ENCODE measurements at places on chromosomes 1 and 21.

DNA sequence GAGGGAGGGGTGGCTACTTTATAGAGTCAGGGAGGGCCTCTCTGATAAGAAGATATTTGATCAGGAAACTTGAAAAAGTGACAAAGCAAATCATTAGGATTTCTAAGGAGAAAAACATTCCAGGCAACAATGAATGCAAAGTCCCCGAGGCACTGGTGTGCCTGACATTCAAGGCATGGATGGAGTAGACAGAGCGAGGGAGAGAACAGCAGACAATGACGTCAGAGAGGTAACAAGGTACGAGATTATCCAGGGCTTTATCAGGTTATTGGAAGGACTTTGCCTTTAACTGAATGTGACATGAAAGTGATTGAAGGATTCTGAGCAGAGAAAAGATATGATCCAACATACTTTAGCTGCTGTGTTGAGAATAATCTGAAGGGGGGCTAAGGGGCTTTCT lies 72.4 kb upstream of the GNG4 start:
- DNase-seq, result no peak

- peak; percentile 50 for DNase-seq
Measured at GRCh38 chr21:42038826-42039425, 28.8 kb upstream of the ZBTB21 start.

DNA sequence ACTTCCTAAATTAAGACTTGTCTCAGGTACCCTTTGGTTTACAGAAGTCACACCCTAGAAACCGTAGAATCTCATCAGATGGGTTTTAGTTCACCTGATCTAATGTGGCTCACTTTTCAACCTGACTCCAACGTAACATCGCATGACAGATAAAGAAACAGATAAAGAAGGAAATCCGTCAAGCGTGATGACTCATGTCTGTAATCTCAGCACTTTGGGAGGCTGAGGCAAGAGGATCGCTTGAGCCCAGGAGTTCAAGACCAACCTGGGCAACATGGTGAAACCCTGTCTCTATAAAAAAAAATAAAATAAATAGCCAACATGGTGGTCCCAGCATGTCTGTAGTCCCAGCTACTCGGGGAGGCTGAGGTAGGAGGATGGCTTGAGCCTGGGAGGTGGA lies 97.3 kb downstream of the SPSB1 start:
- DNase-seq, result no peak

GRCh38 chr1:177913762-177914540 lies 55.9 kb downstream of the SEC16B start:
- peak; percentile 48 for DNase-seq

DNA sequence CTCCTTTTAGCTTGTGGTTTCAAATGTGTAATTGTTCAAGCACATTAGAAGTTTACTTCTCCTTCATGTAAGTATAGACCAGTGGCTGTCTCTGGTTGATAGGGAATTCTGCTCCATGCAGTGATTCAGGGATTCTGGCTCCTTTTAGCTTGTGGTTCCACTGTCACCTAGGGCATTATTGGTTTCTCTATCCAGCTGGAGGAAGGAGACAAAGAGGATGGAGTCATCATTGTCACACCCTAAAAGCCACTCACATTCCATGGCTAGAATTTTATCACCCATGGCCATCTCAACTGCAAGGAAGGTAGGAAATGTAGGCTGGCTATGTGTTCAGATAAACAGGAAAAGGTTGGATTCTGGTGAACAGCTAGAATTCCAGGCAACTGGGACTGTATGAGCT lies 131.2 kb downstream of the URB2 start:
- DNase-seq, result no peak

DNA sequence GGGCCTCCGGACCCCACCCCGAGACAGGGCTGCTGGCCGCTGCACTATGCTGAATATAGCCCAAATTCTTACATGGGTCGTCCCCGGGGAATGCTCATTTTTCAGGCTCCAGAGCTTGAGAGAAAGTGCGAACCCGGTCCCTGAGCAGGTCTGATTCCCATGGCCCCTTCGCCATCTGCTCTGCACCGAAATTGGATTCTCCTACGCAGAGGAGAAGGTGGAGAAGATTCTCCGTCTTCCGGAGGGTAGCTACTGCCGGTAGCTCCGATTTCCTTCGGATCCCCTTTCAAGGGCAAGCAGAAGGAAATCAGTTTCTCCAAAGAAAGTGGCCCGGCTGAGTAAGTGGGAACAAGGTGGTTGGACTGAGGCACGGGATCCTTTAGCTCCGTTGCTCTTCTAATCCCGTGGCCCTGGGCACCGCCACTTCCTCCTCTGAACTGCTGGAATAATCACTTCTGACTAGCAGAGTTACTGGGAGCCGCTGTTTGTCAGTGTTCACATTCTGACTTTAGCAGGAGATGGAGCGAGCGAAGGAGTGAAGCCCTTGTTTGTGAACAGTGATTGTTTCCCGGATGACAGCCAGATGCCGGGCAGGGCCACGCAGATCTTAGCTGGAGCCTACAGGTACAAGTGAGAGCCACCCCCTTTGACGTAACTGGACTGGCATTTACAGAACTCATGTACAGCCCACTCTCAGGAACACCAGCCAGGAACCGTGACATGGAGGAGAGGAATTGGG lies 1.1 kb upstream of the ZNF496 start:
- peak; percentile 24 for DNase-seq

DNA sequence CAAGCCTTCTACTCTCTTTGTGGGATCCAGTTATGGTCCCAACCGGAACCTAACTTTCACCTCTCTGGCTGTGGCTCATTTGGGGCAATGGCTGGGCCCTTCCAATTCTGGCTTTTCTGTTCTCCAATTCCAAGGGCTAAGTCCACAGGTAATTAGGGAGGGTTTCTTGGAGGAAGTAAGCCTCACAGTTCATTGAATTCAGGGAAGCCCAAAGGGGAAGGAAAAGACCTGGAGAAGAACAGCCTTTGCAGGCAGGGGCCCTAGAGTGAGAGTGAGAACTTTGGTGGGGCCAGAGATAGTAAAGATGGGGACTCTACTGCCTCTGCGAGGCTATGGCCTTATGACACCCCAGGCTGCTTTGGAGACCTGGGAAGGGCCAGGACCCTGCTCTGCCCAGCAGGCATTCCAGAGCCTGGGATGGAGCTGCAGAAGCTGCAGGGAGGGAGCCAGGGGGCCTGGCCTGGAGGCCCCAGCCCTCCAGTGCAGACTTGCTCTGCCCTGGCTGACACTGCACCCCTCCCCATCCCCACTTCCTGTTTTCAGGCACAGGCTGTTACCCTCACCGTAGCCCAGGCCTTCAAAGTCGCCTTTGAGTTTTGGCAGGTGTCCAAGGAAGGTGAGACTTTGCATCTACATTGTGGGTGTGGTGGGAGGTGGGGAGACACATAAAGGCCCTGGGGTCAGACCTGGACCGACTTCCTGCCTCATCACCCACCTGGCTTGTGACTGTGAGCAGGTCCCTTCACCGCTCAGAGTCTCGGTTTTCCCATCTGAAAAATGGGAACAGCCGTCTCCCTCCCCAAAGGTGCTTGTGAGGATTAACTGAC lies 18.9 kb downstream of the LDLRAP1 start:
- no peak for DNase-seq

DNA sequence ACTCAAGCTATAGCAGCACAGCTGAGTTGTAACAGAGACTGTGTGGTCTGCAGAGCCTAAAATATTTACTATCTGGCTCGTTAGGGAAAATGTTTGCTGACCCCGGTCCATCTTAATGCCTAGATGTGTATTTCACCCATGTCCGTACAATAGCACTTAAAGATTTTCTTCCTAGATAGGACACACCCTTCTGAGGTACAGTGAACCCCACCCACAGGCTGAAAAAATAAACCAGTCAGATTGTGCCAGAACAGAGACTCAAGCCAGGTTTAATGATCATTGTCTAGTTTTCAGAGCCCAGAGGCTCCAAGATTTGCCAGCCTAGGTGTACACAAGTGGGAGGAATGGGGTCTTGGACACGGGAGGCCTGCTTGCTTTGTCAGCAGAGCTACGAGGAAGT lies 5.6 kb downstream of the AMIGO1 start:
- DNase-seq, result no peak

GRCh38 chr1:1169429-1170214 lies 4.1 kb upstream of the TTLL10 start:
- no peak for DNase-seq

- no peak for DNase-seq
Measured at GRCh38 chr1:33649759-33650158, 177.3 kb downstream of the ZSCAN20 start.

GRCh38 chr1:214022229-214022791 lies 34.5 kb downstream of the PROX1 start:
- no peak for DNase-seq

GRCh38 chr1:3494321-3495308 lies 40.1 kb downstream of the ARHGEF16 start:
- no peak for DNase-seq

GRCh38 chr1:89725631-89726030 lies 92.7 kb downstream of the LRRC8C start:
- DNase-seq, result no peak

GRCh38 chr1:72186733-72187307 lies 95.5 kb downstream of the NEGR1 start:
- DNase-seq, result peak; percentile 45

GRCh38 chr1:159090286-159091179 lies 14.0 kb upstream of the AIM2 start:
- peak; percentile 37 for DNase-seq

DNA sequence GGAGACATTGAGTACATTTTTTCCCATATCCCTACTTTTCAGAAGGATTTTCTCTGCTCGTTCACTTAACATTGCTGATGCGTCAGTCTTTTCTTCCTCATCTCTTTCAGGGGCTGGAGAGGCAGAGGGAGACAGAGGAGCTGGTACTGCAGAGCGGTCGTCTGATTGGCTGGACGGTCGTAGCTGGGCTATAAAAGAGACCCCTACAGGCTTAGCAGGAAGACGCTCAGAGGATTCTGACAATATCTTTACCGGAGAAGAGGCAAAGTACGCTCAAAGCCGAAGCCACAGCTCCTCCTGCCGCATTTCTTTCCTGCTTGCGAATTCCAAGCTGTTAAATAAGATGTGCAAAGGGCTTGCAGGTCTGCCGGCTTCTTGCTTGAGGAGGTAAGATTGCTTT lies at the start of gene RGS4:
TSS of gene RGS4 (plus strand) at position 220 of the 400 bp plus-strand sequence. CDS start at position 344, 124 bp downstream.
- DNase-seq, result peak; percentile 98

GRCh38 chr1:231856894-231857293 lies 230.3 kb downstream of the DISC1 start:
- DNase-seq, result no peak

- no peak for DNase-seq
Measured at GRCh38 chr1:242196101-242196500, 197.2 kb upstream of the MAP1LC3C start.

DNA sequence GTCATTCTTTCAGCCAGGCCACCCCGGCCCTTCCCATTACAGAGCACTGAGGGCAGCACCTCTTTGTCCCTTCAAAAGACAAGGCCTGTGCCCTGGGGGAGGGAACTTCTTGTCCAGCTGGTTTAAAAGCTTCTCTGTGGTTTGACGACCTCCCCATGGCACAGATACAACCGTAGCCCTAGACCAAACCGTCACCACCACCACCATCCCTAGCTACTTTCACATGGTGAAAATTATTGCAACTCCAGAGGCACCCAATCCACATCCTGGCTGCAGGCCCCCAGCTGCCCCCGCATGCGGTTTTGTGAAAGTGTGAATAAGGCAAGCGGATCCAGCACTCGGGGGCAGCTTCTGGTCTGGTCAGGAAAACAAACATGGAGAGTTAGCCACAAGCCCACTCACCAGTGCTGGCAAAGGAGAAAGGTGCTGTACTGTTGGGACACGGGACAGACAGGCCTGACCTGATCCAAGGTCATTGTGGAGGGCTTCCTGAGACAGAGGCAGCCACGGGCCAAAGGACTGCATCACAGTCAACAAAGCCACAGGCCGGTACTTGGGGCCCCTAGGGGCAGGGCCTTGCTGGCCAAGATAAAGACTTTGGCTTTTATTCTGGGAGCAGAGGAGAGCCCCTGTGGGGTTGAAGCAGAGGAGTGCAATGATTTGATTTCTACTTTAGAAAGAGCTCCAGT lies 31.2 kb downstream of the CDCA8 start:
- DNase-seq, result no peak

All from astrocyte of the spinal cord (primary cell).